ENCODE measurements at places on chromosomes 7 and 10. TPM values are rescaled to one million over a fixed set of nuclear protein-coding genes. Genes with fewer than 3 reads are reported as not detected.

ANKMY2 gene
- 12.1 TPM for total RNA-seq

POLR2J gene
- 63.5 TPM for total RNA-seq

ZNF212 gene
- 12.5 TPM for total RNA-seq

EBF3 gene
- total RNA-seq = not detected

- no peak for DNase-seq
These were observed 152.0 kb downstream of the REEP3 start for GRCh38 chr10:63673246-63673645.

DNA sequence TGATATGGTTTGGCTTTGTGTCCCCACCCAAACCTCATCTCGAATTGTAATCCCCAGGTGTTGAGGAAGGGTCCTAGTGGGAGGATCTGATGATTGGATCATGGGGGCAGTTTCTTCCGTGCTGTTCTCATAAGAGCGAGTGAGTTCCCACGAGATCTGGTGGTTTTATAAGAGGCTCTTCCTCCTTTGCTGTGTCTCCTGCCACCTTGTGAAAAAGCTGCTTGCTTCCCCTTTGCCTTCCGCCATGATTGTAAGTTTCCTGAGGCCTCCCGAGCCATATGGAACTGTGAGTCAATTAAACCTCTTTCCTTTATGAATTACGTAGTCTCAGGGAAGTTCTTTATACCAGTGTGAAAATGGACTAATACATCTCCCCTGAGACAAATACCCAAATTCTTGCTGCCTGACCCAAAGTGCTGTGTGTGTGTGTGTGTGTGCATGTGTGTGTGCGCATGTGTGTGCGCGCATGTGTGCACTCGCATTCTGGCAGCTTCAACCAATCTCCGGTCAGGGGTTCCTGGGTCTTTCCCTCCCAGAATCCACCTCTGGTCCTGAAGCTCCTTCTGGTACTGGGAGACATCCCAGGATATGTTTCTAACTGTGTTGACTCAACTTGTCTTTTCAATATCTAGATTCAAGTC, 98.1 kb upstream of the LRRC4 start:
- no peak for DNase-seq

DNA sequence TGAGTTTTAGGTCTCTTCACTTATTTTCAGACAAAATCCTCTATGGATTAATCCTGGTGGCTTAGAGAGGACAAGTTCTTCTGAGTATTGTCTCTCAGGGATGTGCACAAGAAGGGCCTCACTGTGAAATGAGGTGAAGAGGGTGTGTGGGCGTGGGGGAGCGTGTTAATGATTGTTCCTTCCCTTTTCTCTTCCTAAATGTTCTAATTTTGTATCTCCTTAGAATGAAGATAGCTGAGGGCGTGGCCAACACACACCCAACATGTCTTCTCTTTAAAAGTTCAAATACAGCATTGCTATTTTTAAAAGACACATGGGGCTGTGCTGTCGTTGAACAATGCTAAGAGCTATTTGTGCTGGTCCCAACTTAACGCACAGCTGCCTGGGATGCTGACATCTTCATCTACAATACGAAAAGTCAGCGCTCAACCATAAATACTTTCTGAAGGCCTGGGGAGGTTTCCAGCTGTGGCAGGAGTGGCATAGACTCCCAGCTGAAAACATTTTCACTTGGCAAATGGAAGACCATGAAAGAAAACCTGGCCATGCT, 135.9 kb downstream of the JCAD start:
- DNase-seq = no peak
